ENCODE measurements at places on chromosomes 11 and 22.
A peak's percentile ranks its signal among the peaks of the same experiment; 100 is the strongest.

GRCh38 chr11:119706029-119706428 lies 23.0 kb downstream of the NECTIN1 start:
- no peak for DNase-seq

- no peak for DNase-seq
These were observed 3.2 kb downstream of the MMP11 start for GRCh38 chr22:23775779-23776375.

GRCh38 chr11:99410636-99411035 lies 389.9 kb downstream of the CNTN5 start:
- no peak for DNase-seq

DNA sequence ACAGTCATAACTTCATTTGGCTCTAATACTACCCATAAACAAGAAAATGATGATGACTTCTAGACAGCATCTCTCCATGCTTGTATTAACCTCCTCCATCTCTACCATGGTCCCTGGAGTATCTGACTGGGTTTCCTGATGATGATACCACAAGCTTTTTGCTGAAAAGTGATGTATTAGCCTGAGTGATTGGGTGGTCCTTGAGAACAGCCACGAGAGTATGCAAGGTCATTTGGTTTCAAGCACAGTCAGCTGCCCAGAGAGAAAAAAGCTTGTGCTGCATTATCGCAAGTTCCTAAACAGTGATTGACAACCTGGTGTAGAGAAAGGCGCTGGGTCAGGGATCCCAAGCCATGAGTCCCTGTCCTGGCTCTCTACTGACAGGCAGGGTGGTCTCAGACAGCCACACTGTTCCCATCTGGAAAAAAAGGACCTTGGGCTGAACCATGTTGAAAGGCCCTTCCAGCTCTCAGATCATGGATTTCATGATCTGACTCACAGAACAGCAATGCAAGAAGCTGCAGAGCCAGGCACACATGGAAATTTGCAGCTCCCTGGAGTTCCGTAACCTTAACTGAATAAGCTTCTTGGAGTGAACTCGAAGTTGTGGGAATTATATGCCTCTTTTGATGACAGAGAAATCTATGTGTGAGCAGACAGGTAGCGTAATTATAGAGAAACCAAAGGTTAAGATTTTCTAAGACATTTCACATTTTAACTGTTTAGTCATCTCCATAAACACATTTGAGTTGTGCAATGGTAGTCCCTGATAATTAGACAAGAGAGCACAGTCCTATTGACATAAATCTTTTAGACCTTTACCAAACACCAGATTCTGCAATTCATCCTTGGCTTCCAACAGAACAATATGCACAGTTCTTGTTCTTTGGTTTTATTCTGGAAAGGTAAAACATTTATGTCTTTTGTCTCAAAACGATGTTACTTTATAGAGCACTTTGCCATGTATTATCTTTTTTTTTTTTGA lies 54.1 kb upstream of the UBASH3B start:
- DNase-seq, result peak; percentile 67

DNA sequence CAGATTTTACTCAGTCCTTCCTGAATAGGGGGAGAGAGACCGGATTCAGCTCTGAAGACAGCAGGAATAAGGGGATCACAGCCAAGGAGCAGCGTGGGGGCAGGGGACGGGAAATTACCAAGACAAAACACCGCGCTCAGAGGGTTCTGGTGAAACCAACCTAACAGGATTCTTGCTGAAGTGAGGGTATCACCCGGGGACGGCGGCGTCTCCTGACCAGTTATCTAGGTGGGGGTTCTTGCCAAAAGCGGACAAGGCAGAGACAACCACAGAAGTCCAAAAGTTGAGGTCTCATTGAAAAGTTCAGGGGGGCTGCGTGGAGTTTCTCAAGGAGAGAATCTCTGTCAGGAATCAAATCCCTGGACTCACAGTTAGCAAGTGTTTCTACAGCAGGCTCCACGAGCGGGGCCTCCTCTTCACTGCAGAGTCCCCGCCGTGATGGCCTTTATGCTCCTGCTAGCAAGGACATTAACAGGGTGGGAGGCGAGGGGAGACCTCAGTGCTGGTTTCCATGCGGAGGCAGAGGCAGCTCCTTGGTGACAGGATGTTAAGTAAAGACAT lies 291.0 kb downstream of the BRD1 start:
- no peak for DNase-seq

DNA sequence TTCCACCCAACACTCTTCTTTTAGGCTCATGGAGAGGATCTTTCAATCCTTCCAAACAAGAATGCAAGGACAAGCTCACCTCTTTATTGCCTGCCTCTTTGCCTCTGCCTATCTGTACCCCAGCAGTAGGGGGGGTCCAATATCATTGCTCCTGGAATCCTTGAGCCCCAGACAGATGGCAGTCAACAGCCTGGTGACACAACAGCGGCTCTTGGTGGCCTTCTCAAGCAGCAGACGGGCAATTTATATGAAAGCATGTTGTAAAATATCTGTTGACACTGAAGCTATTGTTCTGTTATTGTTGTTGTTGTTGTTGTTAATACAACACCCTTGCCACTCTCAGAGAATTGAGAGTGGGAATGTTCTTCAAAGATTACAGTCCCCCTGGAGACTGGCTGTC lies 480.0 kb upstream of the CADM1 start:
- DNase-seq, result no peak

- DNase-seq, result peak; percentile 46
These were observed 11.7 kb upstream of the SORL1-AS1 start for GRCh38 chr11:121464352-121464946.

GRCh38 chr11:134233729-134234179 lies 9.3 kb downstream of the VPS26B start:
- DNase-seq, result no peak

DNA sequence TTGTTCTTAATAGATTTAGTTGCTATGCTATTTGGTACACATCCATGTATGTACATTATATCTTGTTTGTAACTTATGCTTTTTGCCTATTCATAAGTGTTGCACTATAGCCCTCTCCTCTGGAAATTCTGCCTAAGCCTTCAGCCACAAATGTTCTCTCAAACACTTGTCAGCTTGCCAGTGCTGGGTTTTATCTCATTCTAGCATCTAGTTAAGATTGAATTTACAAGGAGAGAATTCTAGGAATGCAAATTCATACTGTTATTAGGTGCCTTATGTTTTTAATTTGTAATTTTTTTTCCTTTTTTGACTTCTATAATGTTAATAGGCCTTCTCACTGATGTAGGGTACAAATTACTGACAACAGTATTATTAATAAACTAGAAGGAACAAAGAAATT lies 14.6 kb upstream of the CTSC start:
- no peak for DNase-seq

- DNase-seq, result no peak
These were observed 19.9 kb downstream of the TP53I11 start for GRCh38 chr11:44930588-44931302.

DNA sequence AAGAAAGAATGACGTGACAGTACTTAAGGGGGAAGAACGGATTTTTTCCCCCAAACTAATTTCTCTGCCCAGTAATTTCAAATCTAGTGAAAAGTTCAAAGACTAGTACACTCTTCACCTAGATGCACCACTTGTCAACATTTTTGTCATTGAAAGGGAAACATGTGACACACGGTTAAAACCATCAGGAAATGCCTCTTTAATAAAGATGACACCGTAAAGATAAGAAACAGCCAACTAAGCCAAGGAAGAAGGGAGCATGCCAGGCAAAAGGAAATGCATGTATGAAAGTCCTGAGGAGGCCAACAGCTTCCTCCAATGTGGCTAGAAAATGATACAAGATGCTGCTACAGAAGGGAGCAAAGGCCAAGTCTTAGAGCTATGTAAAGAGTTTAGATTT lies 49.4 kb downstream of the RSF1 start:
- no peak for DNase-seq

GRCh38 chr11:35227576-35228327 lies 88.8 kb downstream of the CD44 start:
- no peak for DNase-seq

- DNase-seq, result no peak
These were observed 926 bp downstream of the PRR5L start for GRCh38 chr11:36296884-36297543.

GRCh38 chr11:78790784-78791183 lies 216.1 kb upstream of the NARS2 start:
- DNase-seq, result no peak

GRCh38 chr11:60455531-60456042 lies at the start of gene MS4A1:
Gene MS4A1, plus strand, starts transcription at chr11:60455847. Its CDS starts 6,528 bp downstream, at chr11:60462375.
- no peak for DNase-seq

- DNase-seq, result no peak
These were observed 84.0 kb downstream of the SLC36A4 start for GRCh38 chr11:93113824-93114223.

DNA sequence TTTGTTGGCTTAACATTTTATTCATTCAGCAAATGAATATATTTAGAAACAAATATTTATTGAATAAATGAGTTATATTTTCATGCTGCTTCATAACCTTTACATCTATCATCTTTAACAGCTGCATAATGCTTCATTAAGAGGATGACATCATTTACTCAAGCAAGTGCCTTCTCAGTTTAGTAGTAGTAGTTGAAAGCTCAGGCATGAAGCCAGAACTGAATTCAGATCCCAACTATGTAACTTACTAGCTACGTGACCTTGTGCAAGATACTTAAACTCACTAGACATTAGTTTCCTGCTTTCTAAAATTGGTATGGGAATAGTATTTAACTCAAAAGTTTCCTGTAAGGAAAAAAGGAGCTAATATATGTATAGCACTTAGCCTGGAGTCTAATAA lies 90.3 kb downstream of the TMPRSS5 start:
- no peak for DNase-seq

GRCh38 chr11:46001448-46001914 lies 79.0 kb downstream of the LARGE2 start:
- DNase-seq, result no peak

DNA sequence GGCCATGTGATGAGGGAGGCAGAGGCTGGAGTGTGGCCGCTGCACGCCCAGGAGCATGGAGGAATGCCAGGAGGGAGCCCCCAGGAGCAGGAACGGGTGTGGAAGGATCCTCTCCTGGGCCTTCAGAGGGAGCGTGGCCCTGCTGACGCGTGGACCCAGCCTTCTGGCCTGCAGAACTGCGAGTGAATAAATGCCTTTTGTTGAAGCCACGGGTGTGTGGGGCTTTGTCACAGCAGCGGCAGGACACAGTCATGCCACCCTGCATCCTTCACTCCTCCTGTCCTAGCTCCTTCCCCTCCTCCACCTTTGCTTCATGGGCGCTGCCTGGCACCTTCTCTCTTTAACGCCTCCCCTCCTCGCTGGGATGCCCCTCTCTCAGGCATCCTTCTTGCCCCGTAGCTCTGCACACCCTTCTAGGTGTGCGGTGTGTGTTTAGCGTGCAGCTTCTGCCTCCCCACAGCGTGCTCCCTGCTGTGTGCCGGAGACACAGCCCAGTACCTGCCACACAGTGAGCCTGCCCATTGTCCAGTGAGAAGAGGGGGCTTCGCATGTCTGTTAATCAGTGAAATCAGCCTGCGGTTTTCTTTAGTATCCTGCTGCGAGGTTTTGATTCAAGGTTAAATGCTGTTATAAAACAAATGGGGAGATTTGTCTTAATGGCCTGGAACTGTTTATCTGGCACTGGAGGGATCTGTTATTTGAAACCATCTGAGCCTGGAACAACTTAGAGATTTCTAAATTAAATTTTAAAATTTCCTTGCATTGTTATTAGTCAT lies 459.6 kb downstream of the TBC1D22A start:
- DNase-seq, result no peak

DNA sequence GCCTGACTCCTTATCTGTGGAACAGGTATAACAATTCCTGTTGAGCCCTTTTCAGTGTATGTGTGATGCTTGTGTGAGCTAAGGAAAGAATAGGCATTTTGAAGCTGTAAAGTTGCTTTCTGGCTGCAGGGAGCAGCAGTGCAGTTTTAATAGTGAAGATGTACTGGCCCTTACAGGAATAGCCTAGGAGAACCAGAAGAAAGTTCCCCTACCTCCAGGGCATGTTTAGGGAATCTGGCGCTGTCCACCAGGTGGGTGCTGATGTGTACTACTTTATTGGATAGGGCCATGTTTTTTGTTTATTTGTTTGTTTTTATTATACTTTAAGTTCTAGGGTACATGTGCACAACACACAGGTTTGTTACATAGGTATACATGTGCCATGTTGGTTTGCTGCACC lies 11.5 kb downstream of the BMAL1 start:
- no peak for DNase-seq

DNA sequence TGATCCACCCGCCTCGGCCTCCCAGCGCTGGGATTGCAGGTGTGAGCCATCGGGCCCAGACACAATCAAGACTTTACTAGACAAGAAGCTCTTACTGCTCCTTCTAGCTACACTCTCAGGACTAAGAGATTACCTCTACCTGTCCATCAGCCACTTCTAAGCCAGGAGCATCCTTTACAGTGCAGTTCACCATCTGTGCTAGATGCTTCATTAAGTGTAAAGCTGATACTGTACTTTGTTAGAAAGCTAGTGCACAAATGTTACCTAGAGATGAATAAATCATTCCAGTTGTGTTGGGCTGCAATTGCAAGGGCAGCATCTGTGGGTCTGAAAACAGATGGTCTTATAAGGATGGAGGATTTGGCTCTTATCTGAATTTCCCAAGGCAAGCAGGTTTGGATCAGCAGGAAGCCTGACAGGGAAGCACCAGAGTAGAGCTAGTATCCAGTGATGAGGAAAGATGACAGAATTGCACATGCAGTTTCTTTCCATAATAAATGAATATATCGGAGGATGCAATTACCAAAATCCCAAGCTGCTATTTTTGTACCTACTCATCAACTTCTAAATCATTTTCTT lies 58.3 kb downstream of the FAM168A start:
- DNase-seq, result no peak

DNA sequence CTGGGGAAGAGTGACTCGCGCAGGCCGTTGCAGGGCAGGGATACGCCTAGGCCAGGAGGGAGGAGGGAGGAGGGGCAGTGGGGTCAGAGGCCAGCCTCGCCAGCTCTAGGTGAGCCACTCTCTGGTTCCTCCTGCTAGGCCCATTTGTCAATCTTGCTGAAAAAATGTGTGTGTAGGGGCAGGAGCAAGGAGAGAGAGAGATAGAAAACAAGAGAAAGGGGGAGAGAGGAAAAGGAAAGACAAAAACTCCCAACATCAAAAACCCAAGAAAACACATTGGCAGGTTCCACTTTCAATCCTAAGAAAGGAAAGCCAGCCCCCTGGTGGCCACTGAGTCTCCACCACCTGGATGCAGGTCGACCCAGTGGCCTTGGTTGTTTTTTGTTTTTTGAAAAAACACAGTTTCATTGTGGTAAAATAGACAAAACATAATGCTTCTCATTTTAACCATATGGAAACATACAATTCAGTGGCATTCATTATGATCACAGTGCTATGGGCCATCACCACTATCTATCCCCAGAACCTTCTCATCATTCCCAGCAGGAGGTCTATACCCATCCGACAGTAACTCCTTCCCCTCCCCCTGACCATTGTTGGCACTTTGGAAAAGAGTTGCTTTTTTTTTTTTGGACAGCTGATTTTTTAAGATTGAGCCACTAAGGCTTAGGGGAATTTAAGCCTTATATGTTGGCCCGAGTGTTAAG lies 10.9 kb downstream of the OMP start:
- DNase-seq, result no peak

Data from femur (tissue), 1 donor.